Psoas muscle (tissue), 8 donors: ENCODE measurements at places on chromosomes 11 and 22. TPM values are rescaled to one million over a fixed set of nuclear protein-coding genes. Genes with fewer than 3 reads are reported as not detected.

GRCh38 chr22:49761836-49762235 lies 65.8 kb downstream of the BRD1 start:
- DNase-seq, result no peak

DNA sequence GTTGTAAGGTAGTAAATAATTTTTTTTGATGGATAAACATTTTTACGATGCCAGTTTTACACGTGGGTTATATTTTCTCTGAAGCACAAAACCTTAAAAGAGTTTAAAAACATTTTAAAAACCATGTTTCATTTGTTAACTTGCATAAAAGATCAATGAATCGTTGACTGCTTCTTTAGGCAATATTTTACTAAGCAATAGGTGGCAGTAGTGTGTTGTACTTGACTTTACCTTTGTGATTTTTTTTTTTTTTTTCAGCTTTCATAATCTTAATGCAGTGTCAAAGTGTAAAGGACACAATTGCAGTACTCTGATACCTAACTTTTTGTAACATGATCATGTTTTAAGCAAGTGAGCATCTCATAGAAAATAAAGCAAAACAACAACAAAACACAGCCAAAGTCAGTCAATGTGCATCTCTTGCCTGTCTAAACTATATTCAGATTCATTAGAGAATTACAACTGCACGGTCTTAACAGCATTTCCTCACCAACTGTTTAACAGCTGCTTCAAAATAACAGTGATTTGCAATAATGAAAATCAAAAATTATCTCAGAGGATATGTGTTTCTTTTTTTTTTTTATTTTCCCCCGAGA lies 27.7 kb downstream of the DNAJC24 start:
- DNase-seq, result no peak

DNA sequence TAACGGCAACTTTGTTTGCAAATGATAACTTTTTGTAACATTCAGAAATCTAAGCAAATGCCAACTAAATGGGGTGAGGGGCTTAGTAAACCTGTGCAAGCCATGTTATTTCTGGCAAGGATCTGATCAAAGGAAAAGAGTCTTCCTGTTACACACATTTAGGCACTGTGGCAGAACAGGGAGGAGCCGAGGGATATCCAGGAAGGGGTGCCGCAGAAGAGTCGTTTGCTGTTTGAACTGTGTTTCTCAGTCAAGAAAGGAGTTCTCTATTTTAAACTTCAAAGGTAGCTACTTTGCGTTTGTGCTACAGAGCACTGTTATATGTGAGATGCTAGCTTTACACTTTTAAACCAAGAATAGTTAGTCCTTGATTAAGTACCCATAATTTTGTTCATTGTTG lies 175.5 kb downstream of the ETS1 start:
- DNase-seq, result no peak

GRCh38 chr11:65217441-65218423 lies 36.0 kb downstream of the CAPN1 start:
- no peak for DNase-seq

DNA sequence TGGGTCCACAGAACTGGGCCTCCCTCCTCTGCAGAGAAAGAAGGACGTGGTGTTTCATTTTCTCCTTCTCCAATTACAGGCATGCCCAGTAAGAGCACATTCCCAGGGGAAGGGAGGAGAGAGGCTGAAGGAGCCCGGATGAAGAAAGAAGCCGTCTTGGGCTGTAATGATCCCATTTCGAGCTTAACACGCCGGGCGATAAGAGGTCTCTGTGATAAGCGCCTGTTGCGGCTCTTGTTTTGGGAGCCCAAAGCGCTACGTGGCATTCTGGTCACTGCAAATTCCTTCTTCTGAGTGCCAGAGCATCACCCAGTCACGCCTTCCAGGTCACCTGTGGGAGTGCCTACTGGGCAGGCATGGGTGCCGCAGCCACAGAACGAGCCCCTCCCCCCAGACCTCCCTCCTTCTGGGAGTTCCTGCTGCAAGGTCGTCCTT lies 57.5 kb downstream of the ANO1 start:
- DNase-seq, result no peak

- DNase-seq, result no peak
Measured at GRCh38 chr11:87013912-87014825, 23.6 kb upstream of the TMEM135 start.

DNA sequence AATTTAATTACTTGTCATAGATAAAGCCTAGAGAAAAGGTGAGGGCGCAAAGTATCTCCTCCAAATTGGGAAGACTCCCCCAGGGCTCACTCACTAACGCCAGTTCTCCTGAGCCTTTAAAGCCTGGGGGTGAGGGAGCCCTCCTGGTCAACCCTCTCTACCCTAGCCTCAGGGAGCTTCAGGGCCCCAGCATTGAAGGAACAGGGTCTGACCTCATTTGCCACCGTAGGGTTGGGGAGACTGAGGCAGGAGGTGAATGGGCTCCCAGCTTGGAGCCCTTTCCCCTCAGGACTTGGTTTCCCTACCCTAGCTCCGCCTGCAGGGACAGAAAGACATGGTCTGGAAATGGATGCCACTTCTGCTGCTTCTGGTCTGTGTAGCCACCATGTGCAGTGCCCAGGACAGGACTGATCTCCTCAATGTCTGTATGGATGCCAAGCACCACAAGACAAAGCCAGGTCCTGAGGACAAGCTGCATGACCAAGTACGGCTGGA lies 1.7 kb downstream of the FOLR2 start:
- DNase-seq, result no peak

DNA sequence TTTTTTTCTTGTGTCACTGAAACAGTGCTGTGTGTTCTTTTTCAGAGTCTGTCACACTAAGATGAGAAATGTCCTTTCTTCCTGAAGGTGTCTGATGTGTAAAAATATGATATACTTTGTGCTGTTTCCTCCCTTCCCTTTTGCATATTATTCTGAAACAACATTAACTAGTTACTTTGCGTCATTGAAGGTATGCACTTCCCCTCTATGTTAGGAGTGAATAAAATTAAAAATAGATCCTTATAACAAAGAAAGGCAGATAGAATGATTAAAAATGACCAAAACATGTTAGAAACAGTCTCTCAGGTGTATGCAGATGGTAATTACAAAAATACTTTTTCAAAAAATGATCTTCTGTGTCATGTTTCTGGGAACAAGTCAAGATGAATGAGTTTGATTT lies 1.6 kb upstream of the RAB30 start:
- DNase-seq, result no peak

- no peak for DNase-seq
Measured at GRCh38 chr22:39543095-39543494, 10.5 kb upstream of the RPS19BP1 start.

The SCGB2A2 gene
- not detected for total RNA-seq

The DSCAML1 gene
- total RNA-seq, result 0.13 TPM

The LARGE2 gene
- not detected for total RNA-seq

The PKDREJ gene
- not detected for total RNA-seq

The RASSF10 gene
- 0.34 TPM for total RNA-seq

The MRPL21 gene
- 67.5 TPM for total RNA-seq

The PANX3 gene
- total RNA-seq, result not detected

The KCNE3 gene
- 1.0 TPM for total RNA-seq
